Activated B cell treated with CpG ODN at 0.5 μM for 24 hours (primary cell): ENCODE measurements at places on chromosomes 2 and 18. TPM values are rescaled to one million over a fixed set of nuclear protein-coding genes. Genes with fewer than 3 reads are reported as not detected.

CREG2 gene
- not detected in 2 replicates for total RNA-seq

LRATD1 gene
- total RNA-seq: not detected in 2 replicates

- DNase-seq: peak; percentile 59
- no peaks in the 10 kb centered on the region for H3K36me3 ChIP-seq
- no peaks in the 10 kb centered on the region for H3K4me1 ChIP-seq
- no peak overlapping the region for H3K27ac ChIP-seq
- H3K27me3 ChIP-seq: peaks cover 4% of the 10 kb centered on the region
- no peak overlapping the region for H3K4me3 ChIP-seq
Observed at GRCh38 chr2:109510136-109511028, 103.4 kb downstream of the SEPTIN10 start.

DNA sequence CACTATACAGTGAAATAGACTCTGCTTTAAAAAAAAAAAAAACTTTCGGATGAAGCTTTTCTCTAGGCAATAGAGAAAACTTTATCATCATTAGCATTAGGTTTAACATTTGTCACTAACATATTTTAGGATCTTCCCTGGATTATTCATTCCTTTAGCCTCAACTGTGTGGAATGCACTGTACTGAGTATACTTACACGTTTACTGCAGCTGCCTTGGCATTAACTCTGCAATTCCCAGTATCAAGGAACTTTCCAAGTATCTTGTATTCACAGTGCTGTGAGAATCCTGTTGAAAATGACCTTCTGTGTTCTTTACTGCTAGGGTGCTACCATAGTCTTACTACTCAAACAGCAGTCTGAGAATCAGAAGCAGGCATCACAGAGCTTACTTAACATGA, 328.2 kb upstream of the COL3A1 start:
- H3K36me3 ChIP-seq: no peaks in the 10 kb centered on the region
- DNase-seq: no peak
- no peak overlapping the region for H3K27ac ChIP-seq

GPBAR1 gene
- total RNA-seq: 0.67 and 0.81 TPM in 2 replicates

DNA sequence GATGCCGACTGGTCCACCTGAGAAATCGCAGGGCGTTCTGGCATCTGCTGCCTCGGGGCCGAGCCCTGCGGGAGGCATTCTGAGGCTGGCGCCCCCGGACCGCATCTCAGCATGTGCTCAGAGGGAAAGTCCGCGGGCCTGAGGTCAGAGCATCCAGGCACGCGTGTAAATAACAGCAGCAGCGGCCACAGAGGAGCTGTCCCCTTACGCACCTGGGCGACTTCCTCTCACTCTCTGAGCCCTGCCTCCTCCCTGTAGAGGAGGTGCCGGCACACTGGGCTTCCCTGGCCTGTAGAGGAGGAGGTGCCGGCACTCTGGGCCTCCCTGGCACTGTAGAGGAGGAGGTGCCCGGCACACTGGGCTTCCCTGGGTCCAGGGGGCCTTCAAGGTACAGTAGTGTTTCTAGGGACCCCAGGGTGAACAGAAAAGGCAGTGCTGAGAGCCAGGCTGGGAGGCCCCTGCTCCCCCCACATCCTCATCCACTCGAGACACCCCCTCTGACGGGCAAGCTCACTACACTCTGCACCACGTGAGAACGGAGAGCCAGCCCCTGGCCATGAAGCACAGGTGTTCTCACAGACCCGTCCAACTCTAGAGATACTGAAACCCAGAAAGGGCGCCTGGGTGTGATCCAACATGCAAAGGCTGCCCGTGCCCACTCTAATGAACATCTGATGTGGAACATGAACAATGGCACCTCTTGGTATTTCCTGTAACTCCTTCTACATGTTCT, 263.5 kb downstream of the HDAC4 start:
- H3K4me1 ChIP-seq: no peaks in the 10 kb centered on the region
- no peaks in the 10 kb centered on the region for H3K27me3 ChIP-seq
- H3K4me3 ChIP-seq: no peak overlapping the region

DNA sequence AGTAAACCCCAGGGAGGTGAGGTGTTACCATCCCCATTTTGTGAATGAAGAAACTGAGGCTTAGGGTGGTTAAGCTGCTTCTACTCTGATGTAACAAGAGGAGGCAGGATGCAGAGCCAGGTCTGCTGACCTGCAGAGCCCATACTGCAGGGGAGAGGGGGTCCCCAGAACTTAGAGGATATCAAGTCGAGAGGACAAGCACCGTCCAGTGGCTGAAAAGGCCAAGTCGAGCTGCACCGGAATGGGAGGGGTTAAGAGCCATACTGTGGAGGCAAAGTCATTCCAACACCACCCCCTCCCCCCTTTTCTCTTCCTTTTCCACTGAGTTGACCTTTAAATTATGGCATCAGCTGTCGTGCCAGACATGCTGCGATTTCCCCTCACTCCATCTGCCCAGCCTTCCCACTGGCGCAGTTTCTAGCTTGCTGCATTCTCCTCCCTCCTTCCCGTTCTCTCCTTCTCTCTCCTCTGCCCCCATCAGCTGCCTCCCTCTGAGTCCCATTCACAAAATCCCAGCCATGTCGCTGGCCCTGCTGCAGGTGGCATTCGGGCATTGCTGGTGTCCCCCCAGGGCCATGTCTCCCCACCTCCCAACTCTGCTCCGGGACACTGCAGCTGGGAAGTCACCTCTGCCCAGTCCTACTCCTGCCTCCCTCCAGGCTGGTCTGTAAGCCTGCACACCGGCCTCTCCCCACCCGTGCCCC, 346.9 kb downstream of the DYSF start:
- H3K36me3 ChIP-seq: no peaks in the 10 kb centered on the region
- no peak overlapping the region for H3K27ac ChIP-seq
- H3K4me3 ChIP-seq: no peak overlapping the region
- H3K4me1 ChIP-seq: no peaks in the 10 kb centered on the region
- H3K27me3 ChIP-seq: peaks cover 6% of the 10 kb centered on the region

MYO3B gene
- total RNA-seq: not detected in 2 replicates

DNA sequence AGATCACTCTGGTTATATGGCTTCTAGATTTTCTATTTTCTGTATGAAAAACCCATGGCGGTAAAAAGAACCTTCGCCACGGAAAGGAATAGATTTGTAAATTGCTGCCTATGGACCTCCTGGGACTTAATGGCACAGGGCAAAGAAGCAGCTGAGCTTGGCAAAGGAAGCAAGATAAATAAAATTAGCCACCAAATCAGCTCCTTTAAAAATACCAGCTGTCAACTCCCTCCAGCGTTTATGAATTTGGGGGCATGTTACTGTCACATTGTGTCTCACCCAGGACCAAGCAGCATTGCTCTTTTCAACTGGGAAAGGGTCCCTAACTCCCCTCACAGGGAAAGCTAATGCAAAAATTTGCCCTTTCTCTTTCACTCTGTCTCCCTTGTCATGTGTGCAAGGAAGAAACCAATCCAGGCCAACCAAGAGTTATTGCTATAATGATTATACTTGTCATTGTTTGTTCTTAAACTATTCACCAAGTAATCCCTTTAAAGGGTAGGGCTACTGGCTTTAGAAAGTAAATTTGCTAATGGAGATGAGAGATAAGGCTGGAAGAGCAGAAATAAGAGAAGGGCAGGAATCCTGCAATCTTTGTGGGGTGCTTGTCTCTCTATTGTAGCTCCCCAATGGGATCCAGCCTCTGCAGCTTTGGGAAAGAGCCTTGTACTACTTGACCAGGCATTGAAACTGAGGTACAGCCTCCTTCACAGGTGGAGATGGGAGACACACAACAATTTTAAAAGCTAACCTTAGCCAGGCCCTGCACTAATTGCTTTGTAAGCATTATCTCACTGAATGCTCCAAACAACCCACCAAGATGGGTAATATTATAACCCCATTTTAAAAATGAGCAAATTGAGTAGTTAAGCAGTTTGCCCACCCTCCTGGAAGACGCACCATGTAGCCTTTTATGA, 119.1 kb upstream of the KLF7 start:
- H3K27me3 ChIP-seq: peaks cover 2% of the 10 kb centered on the region
- no peaks in the 10 kb centered on the region for H3K36me3 ChIP-seq
- H3K4me3 ChIP-seq: no peak overlapping the region
